AG08395 (cell line): ENCODE measurements at places on chromosomes 6 and 20.

DNA sequence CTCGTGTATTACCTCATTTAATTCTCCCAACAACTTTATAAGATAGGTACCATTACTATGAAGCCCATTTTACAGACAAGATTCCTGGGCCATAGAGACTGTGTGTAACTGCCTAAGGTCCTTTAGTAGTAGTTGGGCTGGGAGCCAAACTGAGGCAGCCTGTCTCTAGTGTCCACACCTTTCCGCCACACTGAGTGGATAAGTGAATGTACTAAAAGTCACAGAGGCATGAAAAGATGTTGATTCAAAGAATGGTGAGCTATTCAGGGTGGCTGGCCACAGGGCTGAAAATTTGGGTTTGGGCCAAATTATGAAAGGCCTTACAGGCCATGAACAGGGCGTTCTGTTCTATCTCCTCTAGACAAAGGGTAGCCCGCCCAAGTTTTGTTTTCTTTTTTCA, 11.0 kb downstream of the CD24 start:
- no peak for DNase-seq

DNA sequence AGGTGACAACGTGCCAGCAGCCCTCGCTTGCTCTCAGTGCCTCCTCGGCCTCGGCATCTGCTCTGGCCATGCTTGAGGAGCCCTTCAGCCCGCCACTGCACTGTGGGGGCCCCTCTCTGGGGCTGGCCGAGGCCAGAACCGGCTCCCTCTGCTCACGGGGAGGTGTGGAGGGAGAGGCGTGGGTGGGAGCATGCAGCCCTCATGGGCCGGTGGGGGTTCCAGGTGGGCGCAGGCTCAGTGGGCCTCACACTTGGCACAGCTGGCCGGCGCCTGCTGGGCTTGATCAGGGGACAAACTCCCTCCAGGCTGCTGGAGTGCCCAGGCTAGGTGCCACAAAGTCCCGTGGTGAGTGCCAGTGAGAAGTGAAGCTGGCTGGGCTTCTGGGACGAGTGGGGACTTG, 566.6 kb upstream of the ID4 start:
- DNase-seq: no peak

DNA sequence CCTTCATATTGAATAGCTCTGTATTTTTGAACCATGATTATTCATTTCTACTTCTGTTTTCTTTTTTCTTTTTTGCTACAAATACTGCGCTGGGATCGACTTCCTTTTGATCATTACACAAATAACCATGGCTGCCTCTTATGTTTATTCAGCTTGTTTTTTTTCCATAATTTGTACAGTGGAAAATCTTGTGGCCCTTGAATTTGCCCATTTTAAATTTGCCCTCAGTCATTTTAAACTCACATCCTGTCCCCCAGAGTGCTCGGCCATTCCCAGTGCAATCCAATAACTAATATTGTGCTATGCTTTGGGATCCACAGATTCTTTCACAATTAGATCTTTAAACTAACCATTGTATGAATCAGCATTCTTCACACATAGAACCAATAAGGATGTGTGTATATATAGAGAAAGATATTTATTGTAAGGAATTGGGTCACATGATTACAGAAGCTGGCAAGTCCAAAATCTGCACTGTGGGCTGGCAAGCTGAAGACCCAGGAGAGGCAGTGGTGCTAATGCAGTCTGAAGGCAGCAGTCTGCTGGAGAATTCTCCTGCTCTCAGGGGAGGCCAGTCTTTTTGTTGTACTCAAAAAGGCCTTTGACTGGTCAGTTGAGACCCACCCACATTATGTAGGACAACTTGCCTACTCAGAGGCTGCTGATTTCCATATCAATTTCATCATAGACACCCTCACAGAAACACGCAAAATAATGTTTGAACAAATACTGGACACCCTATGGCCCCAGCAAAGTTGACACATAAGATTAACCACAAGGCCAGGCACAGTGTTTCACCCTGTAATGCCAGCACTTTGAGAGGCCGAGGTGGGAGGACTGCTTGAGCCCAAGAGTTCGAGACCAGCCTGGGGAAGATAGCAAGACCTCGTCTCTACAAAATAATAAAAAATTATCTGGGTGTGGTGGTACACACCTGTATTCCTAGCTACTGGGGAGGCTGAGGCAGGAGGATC, 147.1 kb downstream of the MTHFD1L start:
- DNase-seq: no peak

- DNase-seq: no peak
Measured at GRCh38 chr20:44504402-44505307, 17.2 kb downstream of the SERINC3 start.

GRCh38 chr6:133843098-133843497, 45.8 kb upstream of the TCF21 start:
- DNase-seq: no peak
